ENCODE measurements at places on chromosomes 13 and 19.

DNA sequence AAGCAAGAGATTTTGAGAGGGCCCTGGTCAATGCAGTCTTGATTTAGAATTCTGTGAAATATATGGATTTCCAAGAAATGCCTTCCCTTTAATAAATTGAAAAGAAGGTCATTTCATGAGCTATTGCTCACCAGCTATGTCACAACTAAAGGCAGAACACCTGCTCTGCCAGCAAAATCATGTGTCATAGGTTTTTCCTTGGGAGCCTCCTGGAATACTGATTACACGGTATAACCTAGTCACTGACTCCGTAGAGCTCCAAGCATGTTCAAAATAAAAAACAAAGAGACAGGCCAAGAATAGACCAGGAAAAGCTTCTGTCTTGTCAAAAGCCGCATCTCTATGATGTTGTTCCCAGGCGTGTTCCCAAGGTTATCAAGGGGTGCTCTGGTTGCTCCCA lies 45.5 kb downstream of the HSPH1 start:
- DNase-seq = no peak

DNA sequence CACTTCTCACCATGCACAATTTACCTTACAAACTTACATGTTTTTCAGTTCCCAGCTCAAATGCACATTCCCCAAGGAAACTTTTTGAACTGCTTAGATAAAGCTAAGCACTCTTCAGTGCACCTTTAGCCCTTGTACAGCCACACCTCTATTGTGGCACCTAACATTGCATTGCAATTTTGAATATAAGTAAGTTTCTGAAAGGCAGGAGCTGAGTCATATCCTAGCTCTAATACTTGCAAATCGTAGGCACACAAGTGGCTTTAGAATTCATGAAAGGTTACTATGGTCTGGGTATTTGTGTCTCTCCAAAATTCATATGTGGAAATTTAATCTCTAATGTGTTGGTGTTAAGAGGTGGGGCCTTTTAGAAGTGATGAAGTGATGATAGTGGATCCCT lies 4.9 kb upstream of the ESD start:
- no peak for DNase-seq

DNA sequence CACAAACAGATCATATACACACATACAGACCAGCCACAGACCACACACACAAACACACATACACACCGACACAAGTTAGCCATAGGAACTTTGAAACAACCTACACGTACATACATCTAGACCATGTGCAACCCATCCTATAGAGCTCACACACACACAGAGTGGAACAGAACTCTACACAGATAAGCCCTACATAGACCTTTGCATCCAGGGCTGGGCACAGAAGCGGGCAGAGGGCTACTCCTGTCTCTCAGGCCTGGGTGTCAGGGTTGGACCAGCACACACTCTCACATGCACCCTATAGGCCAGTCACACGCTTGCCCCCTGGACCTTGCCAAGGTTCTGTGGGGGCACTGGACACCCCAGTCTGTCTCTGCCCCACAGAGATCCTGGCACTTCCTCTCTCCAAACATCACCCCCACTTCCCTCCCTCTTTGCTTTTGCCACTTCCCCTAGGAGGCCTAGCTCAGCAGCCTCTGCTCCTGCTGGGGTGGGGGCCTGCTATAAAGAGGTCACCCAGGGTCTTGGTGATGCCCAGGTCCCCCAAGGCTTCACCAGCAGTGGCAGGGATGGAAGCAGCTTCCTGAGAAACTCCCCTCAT lies 5.8 kb upstream of the JUNB start:
- no peak for DNase-seq

DNA sequence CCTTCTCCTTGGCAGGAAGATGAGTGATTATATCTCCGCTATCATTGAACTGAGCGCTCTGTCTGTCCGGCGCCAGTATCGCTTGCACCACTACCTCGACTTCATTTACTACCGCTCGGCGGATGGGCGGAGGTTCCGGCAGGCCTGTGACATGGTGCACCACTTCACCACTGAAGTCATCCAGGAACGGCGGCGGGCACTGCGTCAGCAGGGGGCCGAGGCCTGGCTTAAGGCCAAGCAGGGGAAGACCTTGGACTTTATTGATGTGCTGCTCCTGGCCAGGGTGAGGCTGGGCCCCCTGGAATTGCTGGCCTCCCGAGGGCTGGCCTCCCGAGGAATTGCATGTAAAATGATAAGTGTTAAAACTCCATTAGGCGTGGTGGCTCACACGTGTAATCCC lies 32.1 kb downstream of the CYP4F22 start:
- no peak for DNase-seq

GRCh38 chr13:114309806-114310410 lies 4.4 kb upstream of the CHAMP1 start:
- DNase-seq = no peak

- DNase-seq = no peak
Observed at GRCh38 chr19:35000647-35001501, 751 bp downstream of the GRAMD1A start.

DNA sequence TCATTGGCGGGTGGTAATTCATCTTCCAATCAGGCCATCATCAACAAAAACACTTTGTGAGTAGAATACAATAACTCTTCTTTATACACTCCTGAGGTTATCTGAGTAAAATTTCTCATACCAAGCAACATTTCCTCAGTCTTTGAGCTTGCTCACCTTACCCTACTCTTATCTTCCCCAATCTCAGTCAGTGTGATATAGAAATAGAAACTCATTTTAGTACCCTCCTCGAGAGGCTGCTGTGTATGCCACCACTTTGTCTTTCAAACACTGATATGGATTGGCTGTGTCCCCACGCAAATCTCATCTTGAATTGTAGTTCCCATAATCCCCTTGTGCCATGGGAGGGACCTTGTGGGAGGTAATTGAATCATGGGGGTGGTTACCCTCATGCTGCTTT lies 209.7 kb downstream of the RBM26 start:
- no peak for DNase-seq

- no peak for DNase-seq
Observed at GRCh38 chr19:2731181-2731995, 8.4 kb downstream of the SLC39A3 start.

DNA sequence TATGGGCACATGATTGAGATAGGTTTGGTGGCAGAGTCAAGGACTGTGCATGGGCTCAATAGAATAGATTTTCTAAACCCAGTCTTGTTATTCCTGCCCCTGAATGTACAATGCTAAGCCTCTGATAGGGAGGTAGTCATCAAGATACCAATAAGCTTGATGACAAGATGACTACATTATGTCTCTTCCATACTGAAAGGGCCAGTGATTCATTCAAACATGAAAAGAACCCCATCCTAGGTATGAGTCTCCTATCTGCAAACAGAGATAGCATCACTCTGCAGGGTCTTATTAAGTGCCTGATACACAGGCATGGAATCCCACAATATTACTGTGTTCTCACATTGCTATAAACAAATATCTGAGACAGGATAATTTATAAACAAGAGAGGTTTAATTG lies 40.3 kb upstream of the UFM1 start:
- DNase-seq = no peak

DNA sequence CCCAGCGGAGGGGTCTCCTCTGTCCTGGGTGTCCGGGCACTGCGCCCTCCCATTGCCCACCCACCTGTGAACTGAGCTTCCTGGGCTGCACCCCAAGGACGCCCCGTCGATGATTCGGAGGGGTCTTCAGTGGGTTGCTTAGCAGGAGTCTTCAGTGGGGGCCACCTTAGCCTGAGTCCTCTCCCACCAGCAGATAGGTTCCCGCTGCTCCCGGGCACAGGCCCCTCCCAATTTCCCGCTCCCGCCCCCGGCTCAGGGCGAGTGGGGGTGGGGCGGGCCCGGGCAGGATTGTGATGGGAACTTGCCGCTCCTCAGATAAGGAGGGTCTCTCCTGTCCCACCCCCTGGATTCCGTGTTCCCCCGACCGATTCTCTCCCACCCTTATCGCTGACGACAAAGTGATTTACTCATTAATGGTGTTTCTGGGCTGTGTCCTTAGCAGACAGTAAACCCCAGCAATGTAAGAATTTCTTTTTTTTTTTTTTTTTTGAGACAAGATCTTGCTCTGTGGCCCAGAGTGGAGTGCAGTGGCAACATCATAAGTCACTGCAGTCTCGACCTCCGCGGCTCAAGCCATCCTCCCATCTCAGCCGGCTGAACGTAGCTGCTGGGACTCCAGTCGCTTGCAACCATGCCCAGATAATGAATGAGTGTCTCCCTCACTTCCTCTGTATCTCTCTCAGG lies 655 bp upstream of the S1PR5 start:
- no peak for DNase-seq

DNA sequence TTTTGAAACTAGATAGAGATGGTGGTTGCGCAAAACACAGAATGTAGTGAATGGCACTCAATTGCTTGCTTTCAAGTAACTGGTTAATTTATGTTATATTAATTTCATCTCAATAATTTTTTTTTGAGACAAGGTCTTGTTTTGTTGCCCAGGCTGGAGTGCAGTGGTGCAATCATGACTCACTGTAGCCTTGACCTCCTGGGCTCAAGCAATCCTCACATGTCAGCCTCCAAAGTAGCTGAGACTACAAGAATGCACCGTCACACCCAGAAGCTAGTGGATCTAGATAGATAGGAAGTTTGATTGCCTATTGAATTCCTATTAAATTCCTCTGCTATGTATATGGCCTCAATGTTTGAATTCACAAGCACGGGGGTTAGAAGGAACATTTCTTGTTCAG lies 26.4 kb upstream of the ADGRE2 start:
- no peak for DNase-seq

GRCh38 chr19:13795595-13796300 lies 505 bp downstream of the ZSWIM4 start:
- DNase-seq = no peak

DNA sequence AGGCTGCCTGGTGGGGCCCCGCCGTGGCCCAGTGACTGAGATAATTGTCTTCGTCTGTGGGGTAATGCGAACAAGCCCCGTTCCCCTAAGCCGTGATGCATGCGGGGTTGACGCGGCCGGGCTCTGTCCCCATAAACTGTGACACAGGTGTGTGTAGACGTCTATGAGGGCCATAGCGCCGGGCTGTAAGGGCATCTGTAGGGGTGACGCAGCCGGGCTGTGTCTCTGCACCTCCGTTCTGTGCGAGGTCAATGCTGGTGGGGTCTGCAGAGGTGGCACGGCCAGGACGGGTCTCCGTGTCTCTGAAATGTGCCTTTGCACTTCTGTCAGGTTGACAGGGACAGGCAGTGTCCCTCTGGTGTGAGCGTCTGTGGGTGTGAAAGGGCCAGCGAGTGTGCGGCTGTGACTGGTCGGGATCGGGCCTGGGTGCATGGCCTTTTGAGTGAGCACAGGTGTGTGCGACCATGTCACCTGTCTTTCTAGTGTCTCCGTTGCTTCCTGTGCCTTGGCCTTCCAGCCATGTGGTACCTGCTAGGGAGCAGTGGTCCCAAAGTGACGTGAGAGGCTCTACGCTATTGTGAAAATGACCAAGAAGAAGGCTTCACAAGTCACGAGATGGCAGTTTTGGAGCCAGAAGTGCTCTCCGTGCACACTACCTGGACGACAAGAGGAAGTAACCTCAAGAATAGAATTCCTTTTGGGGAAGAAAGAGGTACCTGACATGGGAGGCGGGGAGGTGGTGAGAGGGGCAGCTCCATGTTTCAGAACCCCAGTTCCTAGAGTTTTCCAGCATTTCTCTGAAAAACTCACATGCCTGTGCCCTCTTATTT lies 16.4 kb upstream of the ZNF331 start:
- DNase-seq = no peak

DNA sequence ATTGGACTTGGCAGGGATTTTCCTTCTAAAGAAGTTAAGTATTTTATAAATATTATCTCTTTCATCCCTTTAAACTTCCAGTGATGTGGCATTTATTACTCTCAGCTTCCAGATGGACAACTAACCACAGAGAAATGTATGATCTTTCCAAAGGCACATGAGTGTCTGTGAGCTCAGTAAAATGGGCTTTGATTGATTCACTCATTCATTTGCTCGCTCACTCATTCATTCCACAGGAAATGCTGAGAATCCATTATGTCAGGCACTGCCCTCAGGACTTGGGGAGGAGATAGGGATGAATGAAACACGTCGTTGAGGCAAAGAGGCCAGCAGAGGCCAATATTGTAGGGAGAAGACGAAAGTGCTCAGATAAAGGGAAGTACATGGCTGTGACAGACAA lies 359.3 kb downstream of the EFNB2 start:
- DNase-seq = no peak

DNA sequence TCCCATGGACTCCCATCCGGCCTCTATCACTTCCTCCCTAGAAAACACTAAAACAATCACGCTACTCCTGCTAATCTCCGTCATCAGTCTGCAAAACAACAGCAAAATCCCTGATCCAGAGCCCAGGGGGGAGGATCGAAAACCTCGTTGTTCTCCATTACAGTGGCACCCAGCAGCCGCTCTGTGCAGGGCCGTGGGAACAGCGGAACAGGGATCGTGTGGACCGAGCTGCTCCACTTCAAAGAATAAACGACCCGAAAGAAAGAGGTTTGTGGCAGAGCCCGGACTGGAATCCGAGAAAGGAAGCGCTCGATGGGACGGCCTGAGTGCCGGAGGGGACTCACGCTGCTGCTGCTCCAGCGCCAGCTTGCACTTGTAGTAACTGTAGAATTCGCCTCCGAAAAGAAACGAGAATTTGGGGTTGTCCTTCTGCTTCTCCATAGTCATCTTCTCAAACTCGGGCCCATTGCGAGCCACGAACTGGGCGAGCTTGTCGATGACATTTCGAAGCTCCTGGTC lies 652 bp downstream of the CHERP start:
- no peak for DNase-seq

DNA sequence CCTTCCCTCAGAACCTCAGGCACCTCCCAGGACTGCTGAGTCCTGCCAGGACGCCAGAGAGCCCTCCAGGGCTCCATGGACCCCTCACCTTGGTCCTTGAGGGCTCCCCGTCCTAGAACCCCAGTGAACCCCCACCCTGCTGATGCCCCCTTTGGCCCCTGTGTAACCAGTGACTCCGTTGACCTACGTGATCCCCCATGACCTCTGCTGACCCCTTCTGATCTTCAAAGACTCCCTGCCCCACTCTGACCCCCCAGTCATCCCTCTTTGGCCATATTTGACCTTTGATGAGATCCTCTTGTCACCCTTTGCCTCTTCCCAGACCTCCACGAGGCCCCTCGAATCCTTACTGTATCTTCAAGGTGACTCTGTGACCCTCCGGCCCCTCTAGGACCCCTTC lies 91.3 kb downstream of the MAP4K1 start:
- DNase-seq = no peak

- DNase-seq = no peak
Observed at GRCh38 chr13:101053301-101054093, 362.8 kb downstream of the NALCN start.

DNA sequence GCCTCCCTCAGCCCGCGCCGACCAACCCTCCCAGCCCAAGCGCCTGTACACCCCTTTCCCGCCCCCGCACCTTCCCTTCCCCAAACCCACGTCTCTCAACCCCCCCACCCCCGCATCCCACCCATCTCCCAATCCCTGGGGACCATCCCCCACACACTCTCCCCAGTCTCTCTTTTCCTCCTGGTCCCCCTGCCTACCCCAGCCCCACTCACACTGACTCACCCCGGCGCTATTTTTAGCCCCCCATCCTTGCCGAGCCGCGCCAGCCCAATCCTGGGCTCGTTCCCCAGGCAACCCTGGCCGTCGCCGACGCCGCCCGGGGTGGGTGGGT lies 11.7 kb downstream of the CIC start:
- DNase-seq = no peak
